ENCODE measurements at places on chromosomes 11 and 22.

- DNase-seq: no peak
Observed at GRCh38 chr11:130817330-130817944, 98.8 kb downstream of the SNX19 start.

DNA sequence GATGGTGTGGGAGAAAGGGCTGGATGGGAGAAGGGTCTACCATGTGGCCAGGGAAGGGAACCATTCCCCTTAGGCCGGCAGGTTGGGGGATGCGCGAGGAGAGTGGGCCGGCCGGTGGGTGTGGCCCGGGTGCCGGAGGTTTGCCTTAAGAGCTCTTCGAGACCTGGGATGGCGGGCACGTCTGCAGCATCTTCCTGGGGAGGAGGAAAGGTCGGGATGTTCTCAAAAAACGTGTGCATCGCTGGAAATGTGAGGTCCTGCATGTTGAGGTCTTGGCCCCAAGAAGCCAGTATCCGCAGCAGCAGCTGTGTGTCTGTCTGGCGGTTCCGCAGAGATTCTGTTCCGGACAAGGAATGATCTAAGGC lies 1.4 kb downstream of the NAV2 start:
- DNase-seq: no peak

DNA sequence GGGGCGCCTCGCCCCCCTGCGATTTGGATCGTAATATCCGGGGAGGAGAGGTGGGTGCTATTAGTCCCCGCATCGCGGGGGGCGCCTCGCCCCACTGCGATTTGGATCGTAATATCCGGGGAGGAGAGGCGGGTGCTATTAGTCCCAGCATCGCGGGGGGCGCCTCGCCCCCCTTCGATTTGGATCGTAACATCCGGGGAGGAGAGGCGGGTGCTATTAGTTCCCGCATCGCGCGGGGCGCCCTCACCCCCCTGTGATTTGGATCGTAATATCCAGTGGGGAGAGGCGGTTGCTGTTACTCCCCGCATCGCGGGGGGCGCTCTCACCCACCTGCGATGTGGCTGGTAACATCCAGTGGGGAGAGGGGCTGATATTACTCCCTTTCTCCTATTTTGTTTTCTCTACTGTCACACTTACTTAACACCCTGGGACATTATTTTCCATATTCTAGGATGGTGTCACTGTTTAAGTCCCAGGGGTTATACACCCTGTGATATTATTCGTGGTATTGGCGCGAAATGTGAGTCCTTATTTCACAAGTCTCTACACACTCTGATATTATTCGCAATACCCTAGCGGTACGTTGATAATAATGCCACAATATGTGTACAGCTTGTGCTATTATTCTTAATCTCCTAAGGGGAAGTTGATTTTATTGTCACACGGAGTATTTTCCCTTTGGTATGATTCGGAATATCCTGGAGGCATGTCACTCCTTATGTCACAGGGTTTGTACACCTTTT lies 57.8 kb upstream of the ALDH3B2 start:
- peak; percentile 27 for DNase-seq

DNA sequence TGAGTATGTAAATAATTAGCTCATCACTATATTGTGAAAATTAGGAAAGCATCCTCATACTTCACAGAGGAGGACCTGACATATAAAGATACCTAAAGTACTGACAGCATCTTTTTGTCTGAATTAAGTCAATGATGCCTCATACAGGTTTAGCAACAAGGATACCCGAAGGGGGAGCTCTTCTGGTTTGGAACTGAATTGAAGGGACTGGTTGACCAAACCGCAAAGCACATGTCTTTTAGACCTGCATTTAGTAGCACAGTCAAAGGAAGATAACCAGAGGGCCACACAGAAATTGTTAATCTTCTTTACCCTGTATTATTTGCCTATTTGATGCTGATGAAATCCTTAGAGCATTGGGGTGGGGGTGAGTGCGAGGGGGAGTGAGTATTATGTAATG lies 12.9 kb upstream of the WT1 start:
- DNase-seq: no peak

All from activated CD4-positive, alpha-beta T cell treated with anti-CD3 and anti-CD28 coated beads, Interleukin-2, amount 10 ng/mL, durations not matched to agents 7 days and 5 days (primary cell).